ENCODE measurements at places on chromosomes 6 and 20.

- DNase-seq, result no peak
Measured at GRCh38 chr6:32764048-32764447, 716 bp upstream of the HLA-DQB2 start.

DNA sequence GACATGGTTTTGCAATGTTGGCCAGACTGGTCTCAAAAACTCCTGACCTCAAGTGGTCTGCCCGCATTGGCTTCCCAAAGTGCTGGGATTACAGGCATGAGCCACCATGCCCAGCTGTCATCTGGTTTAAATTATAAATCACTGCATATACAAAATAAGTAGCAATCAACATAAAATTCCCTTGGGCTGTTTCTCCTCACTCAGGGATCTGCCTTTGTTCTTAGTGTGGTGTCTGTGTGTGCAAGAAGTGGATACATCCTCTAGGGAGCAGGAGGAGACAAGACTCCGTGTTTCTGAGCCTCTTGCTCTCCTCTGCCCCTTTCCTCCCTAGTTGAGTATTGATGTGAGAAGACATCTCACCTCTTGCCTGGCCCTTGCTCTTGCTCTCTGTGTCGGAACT is 65.2 kb upstream of the ADGRF4 start:
- DNase-seq, result peak; percentile 27

- DNase-seq, result no peak
Measured at GRCh38 chr20:59586613-59587012, 17.7 kb upstream of the PHACTR3 start.

- DNase-seq, result no peak
Measured at GRCh38 chr6:89081129-89081422, 525 bp downstream of the PNRC1 start.

- DNase-seq, result no peak
Measured at GRCh38 chr6:10559522-10560152, 38.5 kb downstream of the GCNT2 start.

GRCh38 chr6:39430871-39431523 is 108.5 kb upstream of the KCNK16 start:
- peak; percentile 90 for DNase-seq

DNA sequence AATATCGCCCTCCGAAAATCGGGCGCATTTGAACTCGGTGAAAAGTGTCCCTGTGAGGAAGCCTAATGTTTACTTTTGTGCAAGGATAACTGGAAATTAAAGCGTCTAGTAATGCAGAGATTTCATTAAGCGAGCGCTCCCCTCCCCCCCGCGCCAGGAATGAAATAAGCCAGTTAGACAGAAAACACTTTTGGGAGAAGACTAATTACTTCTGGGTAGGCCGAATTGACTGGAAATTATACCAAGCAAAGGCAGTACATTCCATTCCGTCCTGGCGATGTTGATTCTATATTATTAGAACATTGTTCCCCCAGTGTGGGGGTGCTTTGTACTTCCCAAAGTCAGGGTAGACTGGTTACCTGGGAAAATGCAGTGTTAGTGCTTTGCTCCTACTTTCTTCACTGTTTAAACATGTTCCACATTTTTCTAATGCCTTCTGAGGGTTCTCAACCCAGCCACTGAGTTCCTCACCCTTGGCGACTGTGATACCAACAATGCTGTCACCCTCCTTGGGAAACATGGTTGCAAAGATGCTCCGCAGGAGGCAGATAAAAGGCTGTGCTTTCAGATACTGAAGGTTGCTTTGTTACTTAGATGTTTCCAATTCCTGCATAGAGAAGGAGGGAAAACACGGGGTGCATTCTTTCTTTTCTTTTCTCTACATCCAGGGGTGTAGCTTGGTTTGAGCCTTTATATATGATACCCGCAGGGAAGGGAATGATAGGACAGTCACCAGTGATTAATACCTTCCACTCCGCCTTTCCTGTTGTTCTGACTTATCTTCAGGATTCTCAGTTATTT is 2.6 kb downstream of the GJA1 start:
- DNase-seq, result no peak

DNA sequence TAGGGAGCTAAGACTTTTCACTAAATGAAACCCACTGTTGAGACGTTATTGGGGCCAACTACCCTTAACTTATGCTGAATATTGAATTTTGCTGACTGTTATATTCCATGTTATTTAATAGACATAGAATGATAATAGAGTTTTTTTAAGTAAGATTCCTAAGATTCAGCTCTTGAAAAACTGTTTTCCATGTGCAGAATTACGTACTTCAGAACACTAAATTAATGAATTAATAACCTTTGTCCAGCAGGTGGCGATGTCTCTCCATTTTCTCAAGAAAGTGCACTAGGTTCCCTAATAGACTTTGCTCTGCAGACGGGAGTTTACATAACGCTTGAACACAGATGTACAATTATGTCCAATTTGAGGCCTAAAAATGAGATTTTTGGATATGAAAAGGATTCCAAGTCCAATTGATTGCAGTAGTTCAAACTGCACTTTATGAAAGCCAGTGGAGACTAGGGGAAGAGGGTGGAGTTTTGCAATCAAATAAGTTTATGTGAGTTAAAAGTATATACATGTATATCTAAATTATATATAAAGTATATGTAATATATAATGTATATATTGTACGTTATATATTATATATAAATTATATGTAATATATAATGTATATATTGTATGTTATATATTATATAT is 282.1 kb downstream of the UST start:
- DNase-seq, result peak; percentile 81

GRCh38 chr20:40894237-40894630 is 134.4 kb upstream of the TOP1 start:
- no peak for DNase-seq

DNA sequence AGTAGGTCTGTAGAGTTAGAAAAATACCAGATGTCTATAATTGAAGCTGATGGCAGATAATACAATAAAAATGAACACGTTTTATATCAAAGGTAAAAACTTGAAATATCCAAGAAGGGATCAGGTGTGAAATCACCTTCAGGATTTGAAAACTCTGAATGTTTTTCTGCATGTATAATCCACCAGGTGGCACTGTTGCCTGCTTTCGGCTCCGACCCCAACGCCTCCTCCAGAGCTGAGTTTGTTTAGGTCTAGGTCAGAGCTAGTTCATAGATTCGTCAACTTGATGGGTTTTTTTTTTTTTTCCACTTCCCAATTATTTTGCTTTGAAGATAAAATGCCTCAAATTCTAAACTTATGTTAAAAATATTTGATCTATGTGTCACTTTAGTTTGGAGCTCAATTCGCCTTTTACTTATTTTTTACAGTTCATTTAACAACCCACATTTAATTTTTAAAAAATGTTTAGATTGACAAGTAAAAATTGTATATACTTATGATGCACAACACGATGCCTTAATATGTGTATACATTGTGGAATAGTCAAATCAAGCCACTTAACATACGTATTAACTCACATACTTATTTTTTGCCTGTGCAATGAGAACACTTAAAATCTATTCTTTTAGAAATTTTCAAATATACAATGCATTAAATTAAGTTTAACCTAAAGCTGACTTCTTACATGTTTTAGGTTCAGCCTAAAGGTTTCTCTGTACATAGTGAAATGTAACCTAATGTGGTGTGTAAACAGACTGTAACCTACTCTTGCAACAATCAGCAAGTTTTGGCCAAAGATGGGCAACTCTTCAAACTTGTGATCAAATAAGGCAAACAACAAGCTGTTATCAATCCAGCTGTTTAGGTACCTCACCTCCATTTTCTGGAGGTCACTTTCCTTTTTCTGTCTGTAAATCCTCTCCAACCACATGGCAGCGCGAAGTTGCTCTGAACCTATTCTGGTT is 39.4 kb upstream of the ENPP4 start:
- peak; percentile 36 for DNase-seq

GRCh38 chr20:41643504-41643938 is 25.3 kb upstream of the CHD6 start:
- peak; percentile 84 for DNase-seq

- DNase-seq, result no peak
Measured at GRCh38 chr6:15207923-15208322, 37.9 kb upstream of the JARID2 start.

GRCh38 chr6:20116792-20117191 is 95.5 kb downstream of the MBOAT1 start:
- no peak for DNase-seq

DNA sequence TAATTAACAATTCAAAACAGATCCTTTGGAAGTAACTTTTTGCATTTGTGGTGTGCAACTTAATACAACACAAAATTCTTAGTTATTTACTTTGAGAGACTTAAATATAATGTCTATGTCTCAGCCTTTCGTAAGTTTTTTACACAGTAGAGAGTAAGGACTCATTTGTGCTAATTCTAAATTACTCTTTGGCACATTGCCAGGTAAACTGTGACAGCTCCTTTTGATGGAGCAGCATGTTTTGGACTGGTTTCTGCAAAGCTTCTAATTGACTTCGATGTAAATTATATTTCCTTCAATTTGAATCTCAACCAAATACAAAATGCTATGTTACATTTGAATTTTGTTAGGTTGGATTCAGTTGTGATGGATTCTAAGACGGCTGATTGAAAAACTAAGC is 450.7 kb upstream of the OPRM1 start:
- no peak for DNase-seq

DNA sequence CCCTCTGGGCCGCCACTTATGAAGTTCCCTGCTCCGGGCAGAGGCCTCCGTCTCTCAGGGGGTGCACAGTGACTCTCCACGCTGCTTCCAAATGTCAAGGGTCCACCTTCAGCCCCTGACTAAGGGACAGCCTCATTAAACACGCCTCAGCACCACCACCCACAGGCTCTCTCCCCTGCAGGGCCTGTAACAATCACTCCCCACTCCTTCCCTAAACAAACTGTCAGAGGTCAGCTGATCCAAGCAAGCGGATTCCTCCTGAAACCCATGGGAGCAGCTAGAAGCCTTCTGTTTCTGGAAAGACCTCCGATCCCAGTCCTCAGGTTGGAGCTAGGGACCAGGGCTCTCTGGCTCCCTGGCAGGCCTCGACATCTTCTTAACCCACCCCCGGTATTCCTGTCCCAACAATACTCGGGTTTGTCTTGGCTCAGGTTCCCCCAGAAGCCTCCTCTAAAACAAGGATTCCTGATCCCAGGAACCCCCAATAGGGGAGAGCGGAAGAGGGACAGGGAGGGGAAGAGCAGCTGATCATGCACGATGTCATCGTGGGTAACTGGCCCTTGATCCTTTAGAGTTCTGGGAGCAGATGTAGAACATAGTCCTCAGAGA is 181.0 kb downstream of the ZNF217 start:
- DNase-seq, result no peak

DNA sequence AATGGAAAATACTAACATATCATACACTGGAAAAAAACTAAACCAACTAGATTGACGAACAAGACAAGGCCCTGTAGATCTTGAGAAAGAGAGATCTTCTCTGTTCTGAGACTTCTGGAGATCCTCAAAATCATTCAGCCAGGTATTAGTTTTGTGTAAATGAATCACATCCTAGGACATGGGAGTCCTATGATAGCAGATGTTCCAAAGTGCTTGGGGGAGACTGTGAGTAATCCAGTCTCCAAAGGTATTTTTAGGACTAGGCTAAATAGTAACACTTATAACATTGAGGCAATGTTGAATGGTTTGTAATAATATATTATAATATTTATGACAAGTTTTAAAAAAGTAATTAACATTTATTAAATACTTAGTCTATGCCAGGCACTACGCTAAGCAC is 275.0 kb downstream of the BTBD9 start:
- no peak for DNase-seq

DNA sequence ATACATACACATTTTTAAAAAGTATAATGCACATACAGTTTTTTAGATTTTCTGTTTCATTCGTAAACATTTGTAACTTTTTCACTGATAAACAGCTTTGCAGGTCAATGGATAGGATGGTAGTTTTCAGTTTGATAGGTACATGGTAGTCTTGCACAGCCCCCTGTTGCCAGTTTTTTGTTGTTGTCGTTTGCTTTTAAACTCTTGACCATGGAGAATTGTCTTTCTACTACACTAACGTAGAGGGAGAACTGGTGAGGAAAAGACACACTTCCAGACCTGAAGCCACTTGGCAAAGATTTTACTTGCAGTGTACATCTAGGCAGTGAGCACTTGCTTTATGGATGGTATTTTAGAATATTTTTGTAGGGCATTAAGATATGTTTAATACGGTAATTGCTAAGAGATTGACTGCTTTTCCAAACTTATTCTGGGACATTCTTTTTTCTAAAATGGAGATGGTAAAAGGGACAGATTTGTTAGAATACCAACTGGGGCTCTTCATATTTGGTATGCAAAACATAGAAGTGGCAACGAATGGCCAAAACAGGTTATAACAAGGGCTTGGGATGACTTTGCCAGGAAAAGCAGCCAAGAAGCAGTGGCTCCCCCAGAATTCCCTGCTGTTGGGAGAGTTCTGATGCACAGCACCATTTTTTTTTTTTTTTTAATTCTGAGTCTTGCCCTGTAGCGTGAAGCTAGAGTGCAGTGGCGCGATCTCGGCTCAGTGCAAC is 1.5 kb downstream of the PYGB start:
- no peak for DNase-seq

DNA sequence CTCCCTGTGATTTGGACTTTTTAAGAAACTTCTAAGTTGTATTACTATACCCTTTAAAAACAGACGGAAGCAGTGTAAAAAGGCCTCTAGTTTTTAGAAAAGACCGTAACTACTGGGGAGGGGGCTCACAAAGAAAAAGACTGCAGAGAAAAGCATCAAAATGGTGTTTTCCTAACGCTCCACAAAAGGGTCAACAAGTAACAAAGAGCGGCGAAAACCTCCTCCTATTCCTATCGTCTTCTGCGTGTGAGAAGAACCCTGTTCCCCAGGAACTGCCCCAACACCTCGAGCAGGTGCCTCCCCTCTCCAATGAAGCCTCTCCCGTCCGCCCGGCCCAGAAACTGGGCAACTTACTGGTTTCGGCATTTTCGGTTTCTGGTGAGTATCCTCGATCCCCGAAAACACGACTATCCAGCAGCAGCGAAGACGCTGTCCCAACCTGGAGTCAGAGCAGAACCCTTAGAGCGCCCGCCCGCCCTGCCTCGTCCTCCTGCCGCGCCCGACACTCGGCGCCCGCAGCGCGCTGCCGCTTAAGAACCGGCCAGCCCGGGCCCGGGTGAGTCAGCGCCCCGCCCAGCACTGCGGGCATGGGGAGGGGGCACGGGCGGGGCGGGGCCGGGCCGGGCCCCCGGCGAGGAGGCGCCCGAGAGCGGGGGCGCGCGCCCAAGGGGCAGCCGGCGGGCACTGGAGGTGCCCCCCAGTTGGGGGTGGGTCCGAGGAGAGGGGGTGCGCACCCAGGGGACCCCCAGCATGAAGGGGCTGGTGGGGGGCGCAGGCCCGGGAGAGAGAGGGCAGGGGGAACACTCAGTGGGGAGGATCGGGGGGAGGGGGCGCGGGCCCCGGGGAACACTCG is 1.2 kb downstream of the EZR start:
- DNase-seq, result peak; percentile 65

- DNase-seq, result no peak
Measured at GRCh38 chr6:37303891-37304503, 46.1 kb upstream of the TMEM217 start.

- DNase-seq, result no peak
Measured at GRCh38 chr20:40900666-40901215, 127.9 kb upstream of the TOP1 start.

DNA sequence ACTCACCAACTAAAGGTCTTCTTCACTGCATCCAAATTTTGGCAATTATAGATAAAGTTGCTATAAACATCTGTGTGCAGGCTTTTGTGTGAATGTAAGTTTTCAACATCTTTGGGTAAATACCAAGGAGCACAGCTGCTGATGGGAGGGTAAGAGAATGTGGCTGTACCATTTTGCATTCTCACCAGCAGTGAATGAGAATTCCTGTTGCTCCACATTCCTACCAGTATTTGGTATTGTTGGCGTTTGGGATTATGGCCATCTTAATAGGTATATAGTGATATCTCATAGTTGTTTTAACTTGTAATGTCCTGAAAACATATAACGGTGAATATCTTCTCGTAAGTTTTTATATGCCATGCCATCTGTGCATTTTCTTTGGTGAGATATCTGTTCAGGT is 69.3 kb downstream of the ILRUN start:
- no peak for DNase-seq
